ENCODE measurements at places on chromosomes 7 and 10.

DNA sequence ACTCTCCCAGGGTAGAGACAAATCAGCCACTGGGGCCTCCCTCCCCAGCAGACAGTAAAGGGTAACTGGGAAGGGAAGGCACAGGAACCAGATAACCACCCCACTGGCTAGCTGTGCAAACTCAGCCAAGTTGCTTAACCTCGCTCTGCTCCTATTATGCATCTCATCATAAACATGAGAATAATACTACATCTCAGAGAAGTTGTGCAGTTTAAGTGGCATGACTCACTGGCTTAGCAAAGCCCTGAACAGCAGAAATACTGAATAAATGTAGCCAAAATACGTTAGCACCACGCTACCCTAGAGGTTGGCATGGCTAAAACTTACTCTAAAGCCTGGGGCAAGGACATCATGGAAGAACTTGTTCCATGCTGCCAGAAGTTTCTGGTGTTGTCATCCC, 128.1 kb upstream of the ANK3 start:
- DNase-seq, result no peak

DNA sequence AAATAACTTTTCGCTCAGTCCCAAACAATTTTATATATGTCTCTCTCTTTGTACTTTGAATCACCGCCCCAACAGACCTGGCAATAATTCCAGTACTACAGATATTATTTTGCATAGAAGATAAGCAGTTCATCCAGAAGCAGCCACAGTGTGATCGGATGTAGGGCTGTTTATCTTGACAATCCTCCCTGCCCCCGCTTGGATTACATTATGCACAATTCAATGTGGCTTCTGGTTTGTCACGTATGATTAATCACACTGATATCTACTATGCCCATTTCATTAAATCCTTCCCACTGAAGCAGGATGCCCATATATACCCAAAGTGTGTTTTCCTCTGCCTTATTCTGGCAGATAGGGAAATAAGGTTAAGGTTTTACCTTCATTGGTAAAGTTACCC, 115.2 kb downstream of the PDE1C start:
- DNase-seq, result no peak

DNA sequence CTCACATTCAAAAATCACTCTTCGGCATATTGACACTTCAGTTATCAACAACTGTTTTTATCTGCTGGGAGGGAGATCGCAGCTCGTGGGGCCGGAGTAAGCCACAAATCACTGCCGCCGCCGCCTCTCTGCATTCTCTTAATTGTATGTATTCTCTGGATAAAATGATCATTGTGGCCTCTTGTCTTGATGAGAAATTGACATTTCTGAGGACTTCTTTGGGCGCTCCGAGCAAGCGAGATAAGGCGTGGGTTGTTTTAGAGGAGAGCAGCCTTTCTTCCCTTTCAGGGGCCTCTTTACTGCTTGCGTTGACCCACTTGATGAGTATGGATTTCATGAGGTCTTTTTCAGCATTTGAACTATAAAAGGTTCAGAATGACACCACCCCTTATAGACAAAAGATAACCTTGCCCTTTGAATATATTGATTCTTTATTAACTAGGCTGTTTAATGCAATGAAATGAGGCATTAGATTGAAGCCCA, 130.6 kb downstream of the EBF3 start:
- no peak for DNase-seq

GRCh38 chr10:112799038-112799437, 151.0 kb upstream of the TCF7L2 start:
- DNase-seq, result no peak

DNA sequence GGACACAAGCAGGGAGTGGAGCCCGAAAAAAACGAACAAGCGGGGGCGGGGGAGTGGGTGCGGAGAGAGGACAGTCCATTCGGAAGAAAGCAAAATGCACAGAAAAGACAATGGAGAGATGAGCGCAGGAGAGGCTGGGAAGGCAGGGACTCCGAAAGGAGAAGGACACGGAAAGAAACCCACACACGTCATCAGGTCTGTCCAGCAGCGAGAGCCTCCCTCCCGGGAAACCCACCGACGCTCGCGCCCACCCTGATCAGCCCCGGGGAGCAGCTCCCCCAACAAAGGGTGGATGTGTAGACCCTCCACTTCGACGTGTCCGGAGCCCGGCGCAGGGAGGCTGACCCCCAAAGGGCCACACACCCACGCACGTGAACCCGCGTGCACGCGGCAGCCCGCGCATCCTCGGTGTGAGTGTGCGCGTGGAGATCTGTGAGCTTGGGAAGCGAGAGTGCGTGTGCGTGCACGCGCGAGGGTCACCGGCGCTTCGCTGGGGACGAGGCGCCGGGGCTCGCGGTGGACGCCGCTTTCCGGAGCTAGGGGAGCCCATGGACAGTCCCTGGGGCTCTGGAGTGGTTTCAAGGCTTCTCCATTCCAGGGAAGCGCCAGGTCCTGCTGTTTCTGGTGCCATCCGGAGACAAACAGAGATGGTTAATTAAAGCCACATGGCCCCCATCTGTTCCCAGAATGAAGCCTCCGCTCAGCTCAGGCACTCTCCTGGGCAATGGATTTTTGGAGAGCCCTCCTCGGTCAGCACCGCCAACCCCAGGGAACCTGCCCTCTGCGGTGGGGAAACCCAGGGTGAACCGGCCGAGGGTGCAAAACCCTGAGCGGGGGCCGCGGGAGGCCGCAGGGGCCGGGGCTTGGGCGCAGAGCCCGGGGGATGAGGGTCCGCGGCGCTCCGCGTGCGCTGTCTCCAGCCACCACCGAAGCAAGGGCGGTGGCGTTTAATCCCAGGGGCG, 916 bp downstream of the LAMB1 start:
- no peak for DNase-seq

Measured in stimulated activated CD4-positive, alpha-beta T cell treated with anti-CD3 and anti-CD28 coated beads, TNF-alpha, amount 100 ng/mL, for 4 hours (primary cell).